Thoracic aorta (tissue), 2 donors: ENCODE measurements at places on chromosomes 6 and 20. TPM values are rescaled to one million over a fixed set of nuclear protein-coding genes. Genes with fewer than 3 reads are reported as not detected.

The HUS1B gene
- 2.6 TPM for total RNA-seq

- no peak for DNase-seq
- peaks cover 7% of the 10 kb centered on the region for H3K4me1 ChIP-seq
- H3K27me3 ChIP-seq: no peaks in the 10 kb centered on the region
- H3K4me3 ChIP-seq: no peak overlapping the region
Observed at GRCh38 chr6:53244958-53245357, 96.3 kb upstream of the GCM1 start.

- no peak overlapping the region for H3K4me3 ChIP-seq
- H3K27ac ChIP-seq: no peak overlapping the region
Observed at GRCh38 chr6:444653-445275, 53.2 kb downstream of the IRF4 start.

GRCh38 chr6:28643017-28643740, 117.5 kb downstream of the GPX5 start:
- no peaks in the 10 kb centered on the region for H3K27me3 ChIP-seq
- H3K4me3 ChIP-seq: no peak overlapping the region
- no peak for DNase-seq

The RBBP8NL gene
- not detected for total RNA-seq

- H3K4me3 ChIP-seq: no peak overlapping the region
- peak overlapping the region; percentile 24 for H3K27ac ChIP-seq
- no peaks in the 10 kb centered on the region for H3K27me3 ChIP-seq
- H3K36me3 ChIP-seq: no peaks in the 10 kb centered on the region
- no peak for DNase-seq
Observed at GRCh38 chr6:40718401-40718800, 131.2 kb upstream of the LRFN2 start.

GRCh38 chr20:34703424-34704176, 544 bp upstream of the TP53INP2 start:
- DNase-seq: no peak
- H3K27ac ChIP-seq: peak overlapping the region; percentile 99
- H3K4me3 ChIP-seq: peak overlapping the region; percentile 92
- H3K36me3 ChIP-seq: no peaks in the 10 kb centered on the region
- no peaks in the 10 kb centered on the region for H3K27me3 ChIP-seq
- peaks cover 6% of the 10 kb centered on the region for H3K4me1 ChIP-seq

DNA sequence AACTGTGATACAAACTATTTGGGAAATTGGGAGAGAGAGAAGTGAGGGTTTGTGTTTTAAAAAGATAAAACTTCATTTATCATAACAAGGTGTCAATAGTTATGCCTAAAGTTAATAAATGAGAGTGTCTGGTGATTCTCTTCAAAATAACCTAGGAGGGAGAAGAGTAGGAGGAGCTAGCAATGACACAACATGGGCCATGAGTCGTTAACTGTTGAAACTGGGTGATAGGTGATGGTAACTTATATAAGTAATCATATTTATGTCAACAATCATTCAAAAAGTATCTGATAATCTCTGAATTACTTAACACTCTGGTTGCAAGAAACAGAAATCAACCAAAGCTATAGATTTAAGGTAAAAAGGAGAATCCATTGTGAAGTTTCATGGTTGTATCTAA, 46.8 kb upstream of the INSM1 start:
- no peak for DNase-seq
- H3K27me3 ChIP-seq: no peaks in the 10 kb centered on the region
- H3K4me3 ChIP-seq: no peak overlapping the region
- no peaks in the 10 kb centered on the region for H3K4me1 ChIP-seq
- H3K36me3 ChIP-seq: no peaks in the 10 kb centered on the region
- H3K27ac ChIP-seq: no peak overlapping the region

DNA sequence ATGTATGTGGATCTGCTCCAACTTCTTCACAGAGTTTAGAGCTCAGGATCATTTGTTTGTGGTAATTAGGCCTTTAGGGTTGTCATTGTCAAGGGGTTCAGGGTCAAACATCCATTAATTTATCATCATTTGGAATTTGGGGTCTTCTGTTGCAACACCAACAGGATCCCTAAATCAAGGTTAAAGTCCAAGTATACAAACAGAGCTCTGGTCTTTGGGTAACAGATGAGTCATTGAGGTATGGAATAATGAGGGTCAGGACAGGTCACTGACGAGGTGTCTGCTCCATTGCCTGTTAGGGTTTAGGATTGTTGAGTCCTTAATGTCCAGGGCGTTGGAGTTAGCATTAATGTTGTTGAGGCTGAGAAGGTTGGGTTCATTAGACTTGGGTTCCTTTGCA, 47.6 kb downstream of the PRND start:
- no peaks in the 10 kb centered on the region for H3K4me1 ChIP-seq
- H3K4me3 ChIP-seq: no peak overlapping the region
- no peak for DNase-seq
- no peaks in the 10 kb centered on the region for H3K36me3 ChIP-seq
- no peak overlapping the region for H3K27ac ChIP-seq

The CLVS2 gene
- not detected for total RNA-seq

DNA sequence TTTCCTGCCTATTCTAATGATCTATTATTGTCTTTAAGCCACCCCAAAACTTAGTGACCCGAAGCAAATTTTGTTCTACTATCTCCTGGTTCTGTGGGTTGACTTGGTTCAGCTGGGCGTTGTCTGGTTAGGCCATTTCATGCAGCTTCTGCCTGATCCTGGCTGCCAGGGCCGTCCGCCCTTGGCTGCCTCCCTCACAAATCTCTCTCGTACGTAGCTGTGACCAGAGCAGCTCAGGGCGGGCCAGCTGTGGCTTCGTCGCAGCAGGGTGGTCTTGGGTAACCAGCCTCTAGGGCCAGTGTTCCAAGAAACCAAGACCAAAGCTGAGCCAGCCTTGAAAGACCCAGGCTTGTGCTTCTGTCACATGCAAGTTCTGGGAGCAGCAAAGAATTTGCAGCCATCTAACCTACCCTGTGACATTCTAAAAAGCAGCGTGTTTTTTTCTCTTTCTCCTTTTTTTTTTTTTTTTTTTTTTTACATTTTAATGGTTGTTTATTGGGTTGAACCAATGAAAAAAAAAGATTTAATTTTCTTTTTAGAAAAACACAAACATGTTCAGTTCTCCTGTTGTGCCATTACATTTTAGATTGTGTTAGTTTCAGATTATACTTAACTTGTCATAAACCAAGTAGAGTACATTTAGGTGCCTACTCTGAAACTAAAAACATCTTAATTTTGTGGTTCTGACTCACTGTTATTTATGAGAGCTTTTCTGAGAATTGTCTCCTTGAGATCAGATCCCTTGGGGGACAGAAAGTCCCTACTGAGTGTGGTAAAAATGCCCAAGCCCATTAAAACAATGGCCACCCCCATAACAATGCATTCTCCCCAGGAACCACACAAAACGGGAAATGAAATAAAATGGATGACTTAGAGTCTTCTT, 83.9 kb downstream of the ZDHHC14 start:
- H3K4me3 ChIP-seq: no peak overlapping the region
- no peak for DNase-seq
- H3K36me3 ChIP-seq: no peaks in the 10 kb centered on the region
- H3K27ac ChIP-seq: no peak overlapping the region
- no peaks in the 10 kb centered on the region for H3K27me3 ChIP-seq

The SPDEF gene
- total RNA-seq: not detected

The POU3F2 gene
- not detected for total RNA-seq

GRCh38 chr6:145241039-145241438, 494.3 kb downstream of the EPM2A start:
- H3K4me3 ChIP-seq: no peak overlapping the region
- H3K27ac ChIP-seq: no peak overlapping the region
- no peak for DNase-seq
- H3K27me3 ChIP-seq: no peaks in the 10 kb centered on the region
- H3K4me1 ChIP-seq: no peaks in the 10 kb centered on the region

GRCh38 chr6:12111363-12111670, 99.2 kb downstream of the HIVEP1 start:
- H3K36me3 ChIP-seq: peaks cover 6% of the 10 kb centered on the region
- H3K4me3 ChIP-seq: no peak overlapping the region
- H3K27me3 ChIP-seq: no peaks in the 10 kb centered on the region
- H3K27ac ChIP-seq: no peak overlapping the region
- no peaks in the 10 kb centered on the region for H3K4me1 ChIP-seq

DNA sequence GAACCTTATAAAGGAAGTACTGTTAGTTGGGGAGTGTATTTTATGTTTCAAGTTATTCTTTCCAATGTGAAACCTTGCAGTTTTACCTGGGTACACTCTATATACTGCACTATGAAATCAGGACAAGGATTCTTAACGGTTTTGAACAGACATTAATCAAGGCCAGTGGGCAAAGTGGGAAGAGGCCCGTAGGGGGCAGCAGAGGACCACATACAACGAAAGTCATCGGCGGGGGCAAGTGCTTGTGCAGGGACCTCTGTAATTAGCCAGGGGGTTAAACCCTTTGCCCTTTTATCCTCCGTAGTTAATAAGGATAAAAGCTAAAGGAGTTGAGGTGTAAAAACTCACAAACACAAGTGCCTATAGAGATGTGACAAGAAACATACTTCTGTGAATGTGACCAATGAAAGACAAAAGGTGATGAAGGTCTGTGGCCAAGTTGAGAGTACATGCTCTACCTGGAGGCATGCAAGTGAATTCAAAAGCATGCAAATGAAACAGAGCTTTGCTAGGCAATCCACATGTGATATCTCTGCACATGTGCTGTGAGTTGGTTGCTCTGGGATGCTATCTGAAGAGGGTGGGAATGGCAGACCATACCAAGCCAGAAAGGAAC, 392.7 kb upstream of the MAN1A1 start:
- H3K4me1 ChIP-seq: no peaks in the 10 kb centered on the region
- no peak for DNase-seq
- H3K36me3 ChIP-seq: no peaks in the 10 kb centered on the region
- no peak overlapping the region for H3K27ac ChIP-seq
- H3K4me3 ChIP-seq: no peak overlapping the region

DNA sequence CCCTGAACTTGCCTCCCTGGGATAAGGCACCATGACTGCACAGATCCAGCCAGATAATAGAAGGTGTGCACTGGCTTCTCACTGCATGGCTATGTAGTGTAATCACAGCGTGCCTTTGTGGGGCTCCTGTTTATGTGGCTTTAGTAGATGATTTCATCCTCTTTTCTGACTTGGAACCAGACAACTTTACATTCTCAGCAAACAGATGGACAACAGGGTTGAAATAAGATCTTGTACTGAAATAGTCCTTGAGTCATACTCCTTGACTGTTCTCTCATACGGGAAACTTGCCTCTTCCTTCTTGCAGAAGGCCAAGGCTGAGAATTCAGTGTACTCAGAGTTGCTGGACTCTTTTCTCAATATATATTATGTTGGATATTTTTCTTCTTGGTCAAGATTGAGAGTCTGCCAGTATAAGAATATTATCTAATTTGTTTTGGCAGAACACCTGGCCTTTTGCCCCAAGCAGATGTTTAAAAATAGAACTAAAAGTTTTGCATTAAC, 25.0 kb upstream of the RNF144B start:
- peaks cover 39% of the 10 kb centered on the region for H3K4me1 ChIP-seq
- no peaks in the 10 kb centered on the region for H3K27me3 ChIP-seq
- H3K36me3 ChIP-seq: no peaks in the 10 kb centered on the region
- DNase-seq: no peak
- H3K4me3 ChIP-seq: no peak overlapping the region

The SNAI1 gene
- 19.1 TPM for total RNA-seq

DNA sequence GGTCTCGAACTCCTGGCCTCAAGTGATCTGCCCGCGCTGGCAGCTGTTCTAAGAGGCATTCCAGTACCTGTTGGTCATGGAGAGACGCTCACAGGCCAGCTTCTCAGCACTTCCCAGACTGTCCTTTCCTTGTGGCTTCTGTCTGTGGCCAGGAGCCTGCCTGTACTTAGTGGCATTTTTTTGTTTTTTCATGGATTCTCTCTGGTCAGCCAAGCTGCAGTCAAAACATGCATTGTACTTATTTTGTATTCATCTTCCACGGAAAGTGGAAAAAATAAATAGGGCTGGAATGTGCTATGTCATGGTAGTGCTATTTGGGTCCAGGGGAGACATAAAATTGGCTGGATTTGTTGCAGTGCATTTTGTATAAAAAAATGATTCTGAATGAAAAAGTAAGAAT, 29.1 kb downstream of the ZDHHC14 start:
- H3K27ac ChIP-seq: no peak overlapping the region
- no peak for DNase-seq
- peaks cover 31% of the 10 kb centered on the region for H3K4me1 ChIP-seq
- no peaks in the 10 kb centered on the region for H3K27me3 ChIP-seq
- no peak overlapping the region for H3K4me3 ChIP-seq

The SDCBP2 gene
- total RNA-seq: 10.2 TPM

The PNLDC1 gene
- 0.54 TPM for total RNA-seq

The CDSN gene
- 1.6 TPM for total RNA-seq

The KCNQ2 gene
- total RNA-seq: not detected
